ENCODE measurements at places on chromosomes 7 and 10.

DNA sequence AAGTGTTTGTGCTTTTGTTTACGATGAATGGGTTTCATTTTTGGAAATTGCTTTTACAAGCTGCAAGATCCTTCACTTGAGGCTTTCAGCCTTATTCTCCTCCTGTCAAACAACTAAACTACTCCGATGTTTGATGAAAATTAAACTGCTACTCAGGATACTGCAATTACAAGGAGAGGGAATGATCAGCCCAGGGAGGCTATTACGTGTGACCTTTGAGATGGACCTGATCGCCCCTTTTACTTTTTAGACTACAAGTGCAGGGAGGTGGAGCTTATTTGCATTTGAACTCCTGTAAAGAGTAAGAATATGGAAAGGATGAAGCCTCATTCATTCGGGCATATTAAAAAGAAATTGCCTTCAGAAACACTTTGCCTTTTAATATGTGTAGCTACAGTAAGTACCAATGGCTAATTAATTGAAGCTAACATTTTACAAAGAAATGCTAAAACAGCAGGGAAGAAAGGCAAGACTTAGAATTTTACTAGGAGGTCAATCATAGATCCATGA is 219.1 kb downstream of the PHTF2 start:
- DNase-seq: no peak

DNA sequence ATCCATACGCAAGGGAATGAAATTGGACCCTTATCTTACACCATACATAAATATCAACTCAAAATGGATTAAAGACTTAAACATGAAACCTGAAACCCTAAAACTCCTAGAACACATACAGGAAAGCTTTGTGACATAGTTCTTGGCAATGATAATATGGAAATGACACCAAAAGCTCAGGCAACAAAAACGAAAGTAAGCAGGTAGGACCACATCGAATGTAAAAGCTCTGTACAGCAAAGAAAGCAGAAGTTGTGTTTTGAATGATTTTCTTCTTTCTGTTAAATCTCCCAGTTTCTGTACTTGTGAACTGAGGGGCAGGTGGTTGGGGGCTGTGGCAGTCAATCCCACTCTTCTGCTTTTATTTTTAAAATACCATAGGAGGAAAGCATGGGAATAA is 368.4 kb upstream of the PODXL start:
- DNase-seq: no peak

DNA sequence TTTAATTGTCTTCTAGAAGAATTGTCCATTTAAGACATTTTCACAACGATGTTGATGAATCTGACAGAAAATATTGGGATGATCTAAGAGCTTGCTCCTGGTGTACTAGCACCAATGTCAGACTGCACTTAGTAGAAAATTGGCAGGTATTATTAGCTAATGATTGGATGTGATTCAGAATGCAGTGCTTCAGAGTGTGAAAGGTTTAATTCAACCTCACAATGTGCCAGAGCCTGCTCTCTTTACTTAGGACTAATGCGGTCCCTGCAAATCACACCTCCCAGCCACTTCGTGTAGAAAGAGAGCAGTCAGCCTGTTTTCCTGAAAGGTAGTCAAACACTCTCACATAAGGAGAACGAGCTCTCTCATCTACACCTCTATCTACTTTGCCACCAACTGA is 197.5 kb downstream of the ZNF438 start:
- no peak for DNase-seq

DNA sequence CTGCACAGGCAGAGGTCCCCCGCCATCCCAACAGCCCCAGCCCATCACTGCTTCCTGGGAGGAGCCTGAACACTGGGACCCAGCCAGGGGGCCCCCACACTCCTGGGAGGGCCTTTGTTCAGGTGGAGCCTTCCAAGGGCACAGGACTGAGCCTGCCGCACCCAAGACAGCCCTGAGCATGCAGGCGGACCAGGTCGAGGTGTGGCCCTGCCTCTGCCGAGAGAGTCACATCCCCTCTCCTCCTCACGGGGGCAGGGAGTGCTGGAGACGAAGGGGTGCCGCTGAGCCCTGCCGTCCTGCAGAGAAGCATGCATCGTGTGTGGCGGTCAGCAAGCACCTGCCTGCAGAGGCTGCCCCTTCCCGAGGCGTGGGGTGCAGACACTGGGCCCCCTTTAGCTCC is 7.3 kb upstream of the MAFK start:
- DNase-seq: no peak

DNA sequence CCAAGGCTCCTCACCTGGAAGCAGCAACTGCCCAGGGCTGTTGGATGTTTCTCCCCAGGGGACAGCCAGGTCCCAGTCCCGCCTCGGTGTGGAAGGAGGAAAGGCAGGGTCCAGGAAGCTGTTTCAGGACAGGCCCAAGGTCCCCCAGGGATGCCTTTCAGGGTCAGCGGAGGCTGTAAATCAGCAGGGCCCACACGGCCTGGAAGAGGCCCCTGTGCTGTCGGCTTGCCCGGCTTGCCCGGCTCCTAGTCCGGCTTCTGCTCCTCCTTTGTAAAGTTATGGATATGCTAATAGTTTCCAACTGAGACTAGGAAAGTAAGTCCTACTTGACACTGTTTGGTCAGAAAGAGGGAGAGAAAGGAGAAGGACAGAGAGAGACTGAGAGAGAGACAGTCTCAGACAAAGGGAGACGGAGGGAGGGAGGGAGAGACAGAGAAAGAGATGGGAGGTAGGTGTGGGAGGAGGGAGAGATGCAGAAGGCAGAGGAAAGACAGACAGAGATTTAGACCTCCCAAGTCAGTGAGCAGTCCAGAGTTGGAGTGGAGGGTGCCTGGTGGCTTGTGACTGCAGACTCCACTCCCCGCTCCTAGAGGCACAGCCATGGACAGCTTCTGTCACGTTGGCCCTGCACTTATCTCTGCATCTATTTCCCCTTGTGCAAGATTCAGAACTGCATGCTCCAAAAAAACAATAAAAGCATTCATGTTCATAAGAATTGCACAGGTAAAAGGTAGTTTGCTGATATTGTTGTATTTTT is 10.5 kb downstream of the IKZF1 start:
- no peak for DNase-seq

- no peak for DNase-seq
Observed at GRCh38 chr10:112990271-112990670, 40.2 kb downstream of the TCF7L2 start.

DNA sequence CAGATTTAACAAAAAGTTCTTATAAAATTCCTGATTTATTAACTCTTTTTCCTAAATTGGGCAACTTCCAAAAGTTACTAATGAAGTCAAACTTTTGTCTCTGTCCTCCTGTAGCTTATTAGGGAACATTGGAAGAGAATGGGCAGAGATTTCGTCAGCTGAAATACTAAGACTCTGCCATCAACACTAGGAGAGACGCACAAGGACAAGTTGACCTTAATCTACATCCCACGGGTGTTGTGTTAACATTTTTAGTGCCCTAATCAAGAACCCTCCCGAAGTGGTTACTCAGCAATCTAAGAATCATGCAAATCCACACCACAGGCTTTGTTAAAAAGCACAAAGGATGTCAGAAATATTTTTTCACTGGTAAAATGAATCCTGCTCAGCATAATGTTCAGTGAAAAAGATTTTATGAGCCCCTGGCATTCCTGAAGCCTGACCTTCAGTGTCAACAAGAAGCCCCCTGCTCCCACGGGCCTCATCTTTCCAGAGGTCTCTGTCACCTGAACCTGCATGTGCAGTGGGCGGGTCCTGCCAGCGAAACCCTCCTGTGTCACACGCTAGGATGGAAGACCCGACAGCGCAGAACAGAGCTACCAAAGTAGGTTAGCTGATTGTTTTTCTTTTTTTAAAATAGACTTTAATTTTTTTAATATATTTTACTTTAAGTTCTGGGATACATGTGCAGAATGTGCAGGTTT is 70.6 kb upstream of the AKR1E2 start:
- DNase-seq: no peak

GRCh38 chr10:128958834-128959690 is 508.0 kb upstream of the MGMT start:
- no peak for DNase-seq

- DNase-seq: no peak
Observed at GRCh38 chr10:68870545-68871104, 30.5 kb upstream of the DDX50 start.

All from right lung (tissue), 10 donors.